Sciatic nerve (tissue), 2 donors: ENCODE measurements at places on chromosomes 11 and 22. TPM values are rescaled to one million over a fixed set of nuclear protein-coding genes. Genes with fewer than 3 reads are reported as not detected.

Gene ESAM
- total RNA-seq, result 61.0 TPM

Gene HBE1
- total RNA-seq, result not detected

DNA sequence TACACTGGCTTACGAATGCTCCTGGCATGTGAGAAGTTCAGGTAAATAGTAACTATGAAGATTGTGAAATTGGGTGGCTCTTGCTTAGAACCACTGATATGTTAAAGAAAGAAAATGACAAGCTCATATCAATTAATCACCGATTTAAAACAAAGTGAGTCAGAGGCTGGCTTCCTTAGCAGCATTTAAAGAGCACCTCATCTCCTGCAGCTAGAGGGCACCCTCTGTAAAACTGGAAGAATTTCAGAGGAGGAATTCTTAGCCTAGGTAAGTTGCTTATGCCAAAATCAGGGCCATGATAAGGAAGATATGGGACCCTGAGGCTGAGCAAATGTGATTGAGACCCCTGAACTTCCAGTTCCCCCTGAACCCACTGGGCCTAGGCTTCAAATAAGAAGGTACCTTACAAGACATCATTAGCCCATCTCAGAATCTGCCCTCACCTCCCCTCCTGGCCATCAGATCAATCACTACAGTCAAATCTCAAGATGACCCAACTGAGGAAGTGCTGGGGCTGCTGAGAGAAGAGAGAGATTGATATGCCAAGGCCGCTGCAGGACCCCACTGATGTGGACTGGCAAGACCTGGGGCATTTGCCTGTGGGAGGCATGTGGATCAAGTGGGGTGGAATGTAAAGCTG is 8.6 kb upstream of the CD3E start:
- DNase-seq, result no peak

DNA sequence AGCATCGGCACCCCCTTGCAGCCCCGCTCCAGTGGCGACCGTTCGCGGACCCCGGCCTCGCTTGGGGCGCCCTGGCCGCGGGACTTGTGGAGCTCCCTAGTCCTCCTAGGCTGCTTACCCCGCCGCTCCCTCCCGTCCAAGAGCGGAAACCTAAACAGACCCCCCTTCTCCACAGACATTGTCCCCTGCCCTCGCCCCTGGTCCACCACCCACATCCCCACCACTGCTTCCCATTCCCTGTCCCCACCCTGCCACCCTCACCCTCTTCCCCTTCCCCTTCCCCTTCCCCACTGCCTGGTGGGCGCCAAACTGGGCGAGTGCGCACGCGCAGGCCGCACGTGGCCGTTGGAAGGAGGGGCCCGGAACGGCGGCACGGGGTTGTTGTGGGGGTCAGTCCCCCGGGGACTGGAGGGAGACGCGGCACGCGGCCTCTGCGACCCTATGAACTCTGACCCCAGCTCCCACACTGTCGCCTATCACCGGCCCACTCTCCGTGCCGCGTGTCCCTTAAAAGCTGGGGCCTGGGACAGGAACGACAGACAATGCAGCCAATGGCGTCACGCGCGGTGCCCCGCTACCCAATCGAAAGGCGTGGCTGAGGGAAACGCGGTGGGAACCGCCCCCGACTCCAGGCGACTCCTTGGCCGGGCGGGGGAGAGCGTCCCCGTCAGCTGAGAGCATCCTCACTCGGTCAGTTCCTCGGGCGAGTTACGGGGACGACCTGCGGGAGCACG is at the start of gene SNX32:
Gene SNX32, plus strand, starts transcription at position 667 of the 734 bp plus-strand sequence. CDS start 103 bp downstream, outside the sequence.
- peak; percentile 97 for DNase-seq

DNA sequence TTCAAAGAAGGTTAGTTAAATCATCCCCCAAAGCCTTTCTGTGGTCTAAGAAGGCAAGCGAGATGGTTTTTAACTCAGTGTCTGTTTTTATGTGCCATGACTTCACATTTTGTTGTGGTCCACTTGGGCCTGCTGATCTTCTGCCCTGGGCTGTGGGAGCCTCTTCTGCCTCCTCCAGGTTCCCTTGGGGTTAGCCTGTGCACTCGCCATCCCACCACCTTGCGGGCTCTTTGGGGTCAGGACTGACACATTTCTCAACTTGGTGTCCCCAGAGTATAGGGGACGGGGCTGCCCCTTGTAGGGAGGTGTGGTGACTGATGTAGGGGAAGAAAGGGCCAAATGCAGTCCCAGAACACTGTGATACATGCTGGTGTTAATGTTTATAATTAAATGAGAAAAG is 207.0 kb downstream of the TBC1D22A start:
- no peak for DNase-seq

DNA sequence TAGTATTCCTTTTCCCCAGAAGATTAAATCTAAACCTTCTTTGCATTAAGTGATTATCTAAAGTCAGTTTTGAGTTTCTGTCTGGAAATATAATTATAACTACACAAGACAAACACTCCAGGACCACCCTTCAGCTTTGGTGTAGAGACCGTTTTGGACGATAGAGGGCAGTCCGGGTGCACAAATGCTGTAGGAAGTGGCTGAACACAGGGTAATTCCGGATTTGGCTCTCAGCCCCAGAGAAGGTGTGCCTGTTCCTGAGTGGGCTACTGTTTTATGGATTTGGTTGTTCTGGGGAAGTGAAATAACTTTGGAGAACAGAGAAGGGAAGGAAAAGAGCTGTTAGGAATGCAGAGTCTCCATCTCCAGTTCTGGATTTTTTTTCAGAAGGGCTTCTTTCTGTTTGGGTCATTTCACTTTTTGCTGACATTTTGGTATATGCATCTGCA is 14.8 kb downstream of the EXT2 start:
- peak; percentile 70 for DNase-seq

DNA sequence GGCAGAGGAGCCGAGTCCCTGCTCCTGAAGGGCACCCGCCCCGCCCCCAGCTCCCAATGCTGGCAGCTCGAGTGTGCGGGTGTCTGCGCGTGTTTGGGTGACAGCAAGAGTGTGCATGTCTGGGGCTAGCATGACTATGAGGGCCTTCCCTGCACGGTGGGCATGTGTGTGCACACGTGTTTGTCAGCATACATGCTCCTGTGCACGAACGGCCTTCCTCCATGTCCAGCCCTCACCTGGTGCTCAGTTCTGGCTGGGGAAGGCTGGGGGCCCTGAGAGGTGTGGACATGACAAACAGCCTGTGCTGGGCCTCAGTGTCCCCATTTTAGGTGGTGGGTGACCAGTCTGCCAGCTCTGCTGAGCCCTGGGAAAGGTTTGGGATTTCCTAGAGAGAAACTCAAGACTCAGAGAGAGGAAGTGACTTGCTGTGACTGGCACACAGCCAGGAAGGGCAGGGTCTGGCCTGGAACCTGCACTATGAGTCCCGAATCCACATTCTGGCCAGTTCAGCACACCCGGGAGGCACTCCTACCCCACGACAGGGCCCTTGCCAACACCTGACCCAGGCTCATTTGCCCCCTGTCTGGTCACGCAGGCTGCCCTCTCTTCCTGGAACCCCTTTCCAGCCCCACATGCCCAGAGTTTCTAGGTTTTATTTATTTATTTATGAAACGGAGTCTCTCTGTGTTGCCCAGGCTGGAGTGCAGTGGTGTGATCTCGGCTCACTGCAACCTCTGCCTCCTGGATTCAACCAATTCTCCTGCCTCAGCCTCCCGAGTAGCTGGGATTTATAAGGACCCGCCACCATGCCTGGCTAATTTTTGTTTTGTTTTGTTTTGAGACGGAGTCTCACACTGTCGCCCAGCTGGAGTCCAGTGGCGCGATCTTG is 3.3 kb upstream of the SHISA8 start:
- DNase-seq, result peak; percentile 81

DNA sequence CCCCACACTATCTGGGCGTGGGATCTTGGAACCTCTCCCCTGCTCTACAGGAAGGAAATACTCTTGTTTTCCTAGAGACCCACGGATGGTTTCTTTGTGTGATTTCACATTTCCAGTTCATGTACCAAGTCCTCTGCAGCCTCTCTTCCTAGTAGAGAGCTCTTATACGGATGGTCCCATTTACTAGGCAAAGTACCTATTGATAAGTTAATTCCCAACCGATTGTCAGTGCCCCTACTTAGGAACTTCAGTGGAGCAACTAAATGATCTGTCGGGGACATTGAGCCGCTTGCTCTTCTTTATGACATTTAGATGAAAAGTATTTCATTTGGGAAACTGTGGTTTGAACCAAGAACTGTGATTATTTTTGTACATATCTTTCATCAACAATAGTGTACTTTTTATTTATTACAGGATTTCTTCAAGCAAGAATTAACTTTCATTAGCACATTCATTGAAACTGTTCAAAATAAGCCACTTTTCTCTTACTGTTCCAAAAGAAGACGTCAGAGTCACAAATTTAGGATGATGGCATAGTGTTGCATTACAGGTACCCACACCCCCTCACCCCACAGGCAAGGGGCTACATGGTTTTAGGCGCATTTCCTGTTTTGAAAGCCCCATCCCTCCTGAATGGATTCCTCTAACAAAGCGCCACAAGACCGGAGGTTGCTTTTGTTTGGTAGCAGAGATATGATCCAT is 34.2 kb downstream of the ELMOD1 start:
- DNase-seq, result no peak

GRCh38 chr11:61797263-61797944 is 4.7 kb downstream of the FEN1 start:
- peak; percentile 89 for DNase-seq

DNA sequence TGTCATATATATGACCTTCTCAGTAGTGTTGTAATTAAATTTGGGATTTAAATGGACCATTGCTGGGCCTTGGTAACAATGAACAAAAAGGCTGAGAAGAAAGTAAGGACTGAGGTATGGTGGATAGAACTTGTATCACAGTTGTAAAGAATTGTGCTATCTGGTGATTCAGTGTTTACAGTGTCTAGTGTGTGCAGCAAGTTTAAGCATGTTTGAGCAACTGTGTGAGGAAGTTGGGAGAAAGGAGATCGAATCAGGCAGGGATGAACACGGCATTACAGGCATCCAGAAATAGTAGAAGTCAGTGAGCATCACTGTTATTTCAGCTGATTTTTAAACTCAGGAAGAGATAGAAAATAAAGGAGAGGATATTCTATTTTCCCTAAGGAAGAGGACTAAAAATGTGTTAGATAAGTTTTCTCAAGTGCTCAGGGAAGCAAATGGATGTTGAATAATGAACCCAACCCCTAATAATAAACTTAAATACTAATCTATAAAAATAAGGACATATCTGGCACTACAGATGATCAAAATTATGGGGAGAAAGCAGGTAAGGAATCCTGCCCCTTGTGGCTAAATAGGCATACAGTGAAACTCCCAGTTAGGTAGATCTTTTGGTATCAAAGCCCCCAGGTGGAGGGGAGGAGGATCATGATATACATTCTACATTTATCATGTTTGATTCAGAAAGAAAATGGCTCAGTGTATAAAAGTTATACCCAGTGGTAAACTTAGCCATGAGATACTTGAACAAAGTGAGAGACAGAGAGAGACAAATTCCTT is 361.0 kb upstream of the ANO3 start:
- DNase-seq, result no peak

GRCh38 chr11:31096191-31096805 is 273.2 kb downstream of the DCDC1 start:
- no peak for DNase-seq

DNA sequence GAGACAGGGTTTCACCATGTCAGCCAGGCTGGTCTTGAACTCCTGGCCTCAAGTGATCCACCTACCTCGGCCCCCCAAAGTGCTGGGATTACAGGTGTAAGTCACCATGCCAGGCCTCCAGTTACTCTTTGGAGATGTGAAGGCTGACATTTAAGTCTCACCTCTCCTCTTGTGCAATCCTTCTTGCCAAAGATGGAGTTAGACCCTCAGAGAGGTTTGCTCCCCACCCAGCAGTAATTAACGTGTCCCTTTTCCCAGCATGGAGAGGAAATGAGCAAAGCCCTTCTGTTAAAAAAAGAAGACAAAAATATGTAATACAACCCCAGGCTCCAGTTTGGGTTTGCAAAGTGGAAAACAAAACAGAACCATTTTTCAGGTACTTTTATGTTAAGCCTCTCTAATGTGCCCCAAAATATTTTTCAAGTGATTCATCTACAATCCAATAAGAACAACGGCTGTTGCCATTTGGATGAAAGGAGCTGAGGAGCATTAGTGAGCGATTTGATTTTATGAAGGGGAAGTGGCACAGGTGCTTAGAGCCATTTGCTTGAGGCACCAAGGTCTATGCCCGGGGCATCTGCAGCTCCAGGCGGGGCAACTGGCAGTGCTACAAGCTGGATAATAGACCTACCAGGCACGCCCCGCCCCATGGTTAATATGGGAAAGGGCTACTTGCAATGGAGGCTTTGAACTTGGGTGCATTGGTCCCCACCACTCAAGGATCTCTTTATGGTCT is 57.2 kb downstream of the GRIK4 start:
- DNase-seq, result no peak

DNA sequence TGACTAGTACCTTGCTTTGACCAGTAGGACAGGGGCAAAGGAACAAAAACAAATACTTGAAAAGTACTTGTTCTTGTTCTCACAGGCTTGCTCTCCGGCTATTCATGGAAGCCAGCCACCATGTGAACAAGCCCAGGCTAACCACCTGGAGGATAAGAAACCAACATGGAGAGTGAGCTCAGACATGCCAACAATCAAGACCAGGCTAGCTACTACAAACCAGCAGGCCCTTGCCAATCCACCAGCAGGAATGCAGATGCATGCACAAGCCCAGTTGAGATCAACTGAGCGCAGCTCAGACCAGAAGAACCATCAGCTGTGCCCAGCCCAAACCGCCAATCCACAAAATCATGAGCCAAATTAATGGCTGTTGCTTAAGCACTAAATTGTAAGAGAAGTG is 180.1 kb upstream of the ISX start:
- DNase-seq, result no peak

DNA sequence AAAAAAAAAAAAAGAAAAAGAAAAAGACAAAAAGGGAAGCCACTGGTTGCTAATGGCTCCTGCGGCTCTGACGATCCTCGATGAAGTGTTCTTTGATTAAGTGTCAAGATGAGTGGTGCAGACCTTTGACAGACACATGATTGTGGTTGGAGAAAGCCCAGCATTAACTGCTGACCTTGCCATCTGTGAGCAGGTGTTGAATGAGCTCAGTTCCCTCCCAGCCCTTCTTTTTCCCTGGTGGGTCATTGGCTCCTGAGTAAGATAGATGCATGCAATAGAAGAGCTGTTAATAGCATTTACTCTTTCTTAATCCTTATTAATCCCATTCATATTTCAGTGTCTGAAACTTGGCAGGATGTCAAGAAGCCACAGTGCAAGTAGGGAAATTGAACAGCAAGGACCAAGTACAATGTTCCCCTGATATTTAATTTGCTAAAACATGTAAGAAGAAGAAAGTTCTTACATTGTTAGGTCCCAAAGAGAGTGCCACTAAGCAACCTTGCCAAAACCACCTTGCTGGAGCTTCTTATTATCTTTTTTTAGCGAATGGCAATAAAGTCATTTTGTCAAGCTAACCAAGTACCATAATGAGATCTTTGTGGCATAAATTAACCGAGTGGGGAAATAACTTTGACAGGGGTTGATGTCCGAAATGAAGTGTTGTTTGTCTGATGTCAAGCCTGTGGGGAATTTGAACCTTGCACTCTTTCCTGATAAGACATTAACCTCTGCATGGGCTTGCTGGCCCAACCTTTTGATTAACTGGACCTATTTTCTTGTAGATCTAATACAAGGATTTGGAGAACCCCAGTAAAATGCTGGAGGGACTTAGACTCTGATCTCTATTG is 113.7 kb downstream of the PTPRJ start:
- DNase-seq, result no peak

GRCh38 chr11:121844016-121844415 is 272.0 kb downstream of the BLID start:
- no peak for DNase-seq
